Liver (tissue), 10 donors: ENCODE measurements at places on chromosomes 3 and 15. TPM values are rescaled to one million over a fixed set of nuclear protein-coding genes. Genes with fewer than 3 reads are reported as not detected.
A peak's percentile ranks its signal among the peaks of the same experiment; 100 is the strongest.

DNA sequence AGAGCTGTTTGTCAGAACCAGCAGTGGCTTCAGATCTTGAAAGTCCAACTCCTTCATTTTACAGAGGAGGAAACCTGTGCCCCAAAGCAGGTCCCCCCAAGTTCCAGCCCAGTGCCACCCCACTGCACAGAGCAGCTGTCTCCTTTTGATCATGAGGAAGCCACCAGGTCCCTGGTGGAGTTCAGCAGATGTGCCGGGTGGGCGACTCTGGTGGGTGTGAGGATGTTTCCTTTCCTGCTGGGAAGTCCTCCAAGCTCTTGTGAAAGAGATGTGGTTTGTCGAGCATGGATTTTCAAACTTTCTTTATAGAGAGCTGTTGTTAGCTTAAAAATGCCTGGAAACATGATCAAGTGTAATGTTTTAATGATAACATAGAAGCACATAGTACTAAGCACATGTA is 52.0 kb downstream of the SMAD3 start:
- H3K27ac ChIP-seq: no peak overlapping the region
- peaks cover 50% of the 10 kb centered on the region for H3K4me1 ChIP-seq
- DNase-seq: no peak
- no peaks in the 10 kb centered on the region for H3K27me3 ChIP-seq
- no peak overlapping the region for H3K4me3 ChIP-seq
- H3K36me3 ChIP-seq: no peaks in the 10 kb centered on the region

- no peak overlapping the region for H3K27ac ChIP-seq
- DNase-seq: no peak
- no peaks in the 10 kb centered on the region for H3K4me1 ChIP-seq
- no peak overlapping the region for H3K4me3 ChIP-seq
- H3K27me3 ChIP-seq: no peaks in the 10 kb centered on the region
- peaks cover 82% of the 10 kb centered on the region for H3K36me3 ChIP-seq
These were observed 71.0 kb downstream of the SETD5 start for GRCh38 chr3:9468460-9468859.

DNA sequence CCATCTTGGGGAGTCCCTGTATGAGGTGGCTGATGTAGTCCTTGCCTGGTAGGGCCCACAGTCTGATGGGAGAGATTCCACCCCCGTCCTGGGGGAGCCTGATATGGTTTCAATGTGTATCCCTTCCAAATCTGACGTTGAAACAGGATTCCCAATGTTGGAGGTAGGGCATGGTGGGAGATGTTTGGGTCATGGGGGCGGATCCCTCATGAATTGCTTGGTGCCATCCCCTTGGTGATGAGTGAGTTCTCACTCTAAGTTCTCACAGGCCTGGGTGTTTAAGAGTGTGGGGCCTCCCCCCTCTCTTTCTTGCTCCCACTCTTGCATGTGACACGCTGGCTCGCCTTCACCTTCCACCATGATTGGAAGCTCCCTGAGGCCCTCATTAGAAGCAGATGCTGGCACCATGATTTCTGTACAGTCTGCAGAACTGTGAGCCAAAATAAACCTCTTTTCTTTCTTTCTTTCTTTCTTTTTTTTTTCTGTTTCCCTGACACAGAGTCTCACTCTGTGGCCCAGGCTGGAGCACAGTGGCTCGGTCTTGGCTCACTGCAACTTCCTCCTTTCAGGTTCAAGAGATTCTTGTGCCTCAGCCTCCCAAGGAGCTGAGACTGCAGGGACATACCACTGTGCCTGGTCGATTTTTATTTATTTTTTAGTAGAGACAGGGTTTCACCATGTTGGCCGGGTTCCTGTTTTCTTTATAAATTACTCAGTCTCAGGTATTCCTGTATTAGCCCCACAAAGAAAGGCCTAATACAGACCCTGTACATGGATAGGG is 28.6 kb downstream of the ITGA11 start:
- DNase-seq: peak; percentile 17
- no peaks in the 10 kb centered on the region for H3K36me3 ChIP-seq
- H3K4me1 ChIP-seq: no peaks in the 10 kb centered on the region
- no peak overlapping the region for H3K27ac ChIP-seq
- no peaks in the 10 kb centered on the region for H3K27me3 ChIP-seq
- no peak overlapping the region for H3K4me3 ChIP-seq

- no peak for DNase-seq
- H3K27ac ChIP-seq: no peak overlapping the region
- H3K4me3 ChIP-seq: no peak overlapping the region
These were observed 203.6 kb upstream of the SLCO3A1 start for GRCh38 chr15:91649831-91650321.

DNA sequence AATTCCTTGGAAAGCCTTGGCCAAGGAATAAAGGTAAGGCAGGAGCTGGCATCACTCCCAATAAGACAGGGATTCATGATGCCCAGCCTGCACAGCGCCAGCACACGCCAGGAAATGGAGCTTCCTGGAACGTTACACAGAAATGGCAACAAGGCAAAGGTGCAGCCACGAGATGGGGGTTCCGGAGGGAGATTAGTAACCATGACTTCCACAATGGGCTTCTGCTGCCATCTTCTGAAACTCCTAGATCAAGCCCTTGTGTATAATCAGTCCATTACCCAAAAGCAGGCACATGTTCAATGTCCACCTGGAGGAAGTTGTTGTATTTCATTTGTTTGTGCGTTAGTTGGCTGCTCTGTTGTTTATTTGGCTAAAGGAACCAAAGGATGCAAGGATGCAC is 131.2 kb upstream of the TRIM42 start:
- no peaks in the 10 kb centered on the region for H3K4me1 ChIP-seq
- H3K27ac ChIP-seq: no peak overlapping the region
- H3K27me3 ChIP-seq: no peaks in the 10 kb centered on the region

DNA sequence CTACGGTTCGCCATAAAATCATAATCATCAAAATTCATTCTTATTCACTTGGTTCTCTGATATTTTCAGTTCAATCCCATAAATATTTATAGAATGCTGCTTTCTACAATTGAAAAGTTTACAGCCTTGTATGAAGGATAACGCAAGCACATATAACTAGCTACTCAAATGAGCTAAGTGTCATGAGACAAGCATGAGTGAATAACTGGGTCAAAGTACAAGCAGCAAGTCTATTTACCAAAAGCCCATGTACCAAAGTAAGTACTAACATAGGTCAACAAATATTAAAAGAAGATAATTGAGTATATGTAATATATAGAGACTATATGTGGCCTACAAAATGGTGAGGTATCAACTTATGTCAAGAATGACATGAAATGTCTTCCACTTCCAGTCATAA is 596.6 kb downstream of the GBE1 start:
- no peak for DNase-seq
- no peaks in the 10 kb centered on the region for H3K4me1 ChIP-seq
- H3K36me3 ChIP-seq: no peaks in the 10 kb centered on the region
- H3K27ac ChIP-seq: no peak overlapping the region

DNA sequence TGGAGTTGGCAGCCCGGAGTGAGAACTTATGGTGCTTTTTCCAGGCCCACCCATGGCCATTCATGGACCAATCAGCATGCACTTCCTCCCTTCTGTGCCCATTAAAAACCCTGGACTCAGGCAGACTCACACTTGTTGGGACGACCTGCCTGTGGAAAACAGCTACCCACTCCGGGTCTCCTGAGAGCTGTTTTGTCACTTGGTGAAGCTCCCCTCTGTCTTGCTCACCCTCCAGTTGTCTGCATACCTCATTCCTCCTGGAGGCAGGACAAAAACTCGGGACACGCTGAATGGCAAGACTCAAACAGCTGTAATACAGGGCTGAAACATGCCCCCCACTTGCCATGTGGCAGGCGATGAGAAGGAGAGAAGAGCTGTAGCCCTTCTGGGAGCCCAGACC is 35.2 kb downstream of the ROPN1B start:
- H3K4me3 ChIP-seq: no peak overlapping the region
- peaks cover 2% of the 10 kb centered on the region for H3K36me3 ChIP-seq
- DNase-seq: no peak

- H3K4me1 ChIP-seq: no peaks in the 10 kb centered on the region
- no peak overlapping the region for H3K4me3 ChIP-seq
- no peak for DNase-seq
- H3K27ac ChIP-seq: no peak overlapping the region
- no peaks in the 10 kb centered on the region for H3K27me3 ChIP-seq
These were observed 342.1 kb downstream of the OCA2 start for GRCh38 chr15:27757052-27757451.

DNA sequence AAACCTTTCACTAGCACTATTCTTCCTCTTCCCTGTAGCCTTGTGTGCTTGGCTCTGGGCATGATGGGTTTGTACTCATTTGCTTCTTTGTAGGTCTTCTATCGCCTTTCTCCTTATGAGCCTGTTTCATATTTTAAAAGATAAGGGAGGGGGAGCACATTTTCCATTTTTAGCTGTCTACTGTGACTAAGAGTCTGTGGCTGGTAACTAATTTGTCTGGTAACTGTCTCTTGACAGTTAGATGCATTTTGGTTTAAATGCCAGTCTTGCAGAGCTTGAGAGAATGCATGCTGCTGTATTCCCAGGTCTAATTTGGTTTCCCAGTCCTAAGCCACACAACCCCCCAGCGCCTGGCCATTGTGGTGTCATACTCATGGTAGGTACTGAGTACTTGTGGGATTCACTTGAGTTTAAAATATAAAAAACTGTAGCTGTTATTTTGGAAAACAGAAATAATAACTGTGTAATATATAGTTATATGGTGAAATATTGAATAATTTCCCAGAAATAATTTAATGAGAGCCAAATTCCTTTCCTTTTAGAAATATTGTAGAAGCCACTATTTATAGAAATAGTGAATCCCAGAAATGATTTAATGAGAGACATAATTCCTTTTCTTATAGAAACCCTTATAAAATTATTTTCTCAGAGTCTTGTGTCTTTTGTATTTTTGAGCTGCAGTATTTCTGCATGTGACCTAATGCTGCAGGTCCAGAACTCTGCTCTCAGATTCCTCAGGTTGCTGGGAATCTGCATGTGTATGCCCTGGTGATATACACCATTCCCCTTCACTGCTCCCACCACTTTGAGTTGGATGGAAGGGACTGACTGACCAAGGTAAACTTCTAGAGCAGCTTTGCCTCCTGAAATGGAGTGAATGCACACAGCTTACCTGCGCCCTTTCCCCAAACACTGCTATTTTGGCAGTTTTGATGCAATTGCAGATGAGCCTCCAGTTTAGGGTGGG is 13.9 kb upstream of the GPR171 start:
- no peaks in the 10 kb centered on the region for H3K27me3 ChIP-seq
- H3K4me1 ChIP-seq: peaks cover 7% of the 10 kb centered on the region
- H3K36me3 ChIP-seq: no peaks in the 10 kb centered on the region
- H3K27ac ChIP-seq: no peak overlapping the region

DNA sequence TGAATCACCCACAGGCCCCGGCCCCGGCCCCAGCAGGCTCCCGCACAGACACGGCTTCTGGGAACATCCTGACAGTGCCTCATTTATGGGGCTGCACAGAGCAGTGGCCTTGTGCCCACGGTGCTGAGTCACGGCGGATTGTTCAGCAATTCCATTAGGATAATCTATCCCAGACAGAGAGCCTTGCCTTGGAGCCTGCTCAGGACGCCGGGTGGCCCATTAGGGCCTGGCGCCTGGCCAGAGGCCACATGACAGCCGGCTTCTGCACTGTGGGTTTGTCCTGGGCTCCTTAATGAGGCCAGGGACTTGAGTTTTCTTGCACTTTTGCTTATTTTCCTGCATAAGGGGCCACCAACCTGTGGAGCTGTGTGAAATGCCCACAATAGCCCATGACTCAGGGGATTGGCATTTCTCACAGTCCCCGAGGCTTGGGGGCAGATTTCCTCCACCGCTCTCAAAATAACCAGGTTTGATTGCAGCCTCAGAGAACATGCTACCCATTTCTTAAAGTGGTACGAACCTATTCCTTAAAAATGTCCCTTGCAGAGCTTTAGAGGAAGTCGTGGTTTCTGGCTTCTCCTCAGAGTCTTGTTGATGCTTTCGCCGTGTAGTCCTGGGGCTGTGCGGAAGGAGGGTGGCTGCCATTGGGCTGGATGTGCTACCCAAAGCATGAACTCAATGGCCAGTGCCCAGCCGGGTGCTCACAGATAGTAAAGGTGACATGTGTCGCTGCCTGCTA is 19.0 kb downstream of the SYNM start:
- H3K27me3 ChIP-seq: no peaks in the 10 kb centered on the region
- no peaks in the 10 kb centered on the region for H3K36me3 ChIP-seq
- no peak for DNase-seq
- peak overlapping the region; percentile 31 for H3K27ac ChIP-seq
- no peak overlapping the region for H3K4me3 ChIP-seq
- no peaks in the 10 kb centered on the region for H3K4me1 ChIP-seq

DNA sequence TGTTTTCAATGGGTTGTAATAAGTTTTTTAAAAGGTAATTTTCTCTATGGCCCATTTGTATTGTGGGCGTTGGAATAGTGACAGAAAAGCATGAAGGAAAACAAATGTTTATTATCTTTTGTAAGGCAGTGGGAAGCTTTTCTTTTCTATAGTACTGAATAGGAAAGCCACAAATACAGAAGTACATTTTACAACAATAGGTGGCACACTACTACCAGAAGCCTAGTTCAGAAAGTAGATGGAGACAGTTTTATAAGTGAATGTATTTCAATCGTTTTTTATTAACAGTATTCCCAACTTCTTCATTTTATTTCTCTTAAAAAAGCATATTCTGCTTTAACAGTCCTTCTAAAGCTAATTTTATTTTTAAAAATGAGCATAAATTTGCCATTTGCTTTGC is 296.7 kb downstream of the PTPRG start:
- H3K27me3 ChIP-seq: no peaks in the 10 kb centered on the region
- no peak for DNase-seq
- H3K36me3 ChIP-seq: no peaks in the 10 kb centered on the region
- H3K27ac ChIP-seq: no peak overlapping the region
- no peaks in the 10 kb centered on the region for H3K4me1 ChIP-seq

GRCh38 chr3:36792342-36792741 is 28.0 kb upstream of the DCLK3 start:
- H3K4me3 ChIP-seq: no peak overlapping the region
- DNase-seq: no peak
- H3K4me1 ChIP-seq: no peaks in the 10 kb centered on the region
- H3K27me3 ChIP-seq: no peaks in the 10 kb centered on the region
- no peak overlapping the region for H3K27ac ChIP-seq
- H3K36me3 ChIP-seq: no peaks in the 10 kb centered on the region

GRCh38 chr15:39124155-39124552 is 456.7 kb upstream of the THBS1 start:
- no peak overlapping the region for H3K4me3 ChIP-seq
- H3K36me3 ChIP-seq: no peaks in the 10 kb centered on the region
- no peak overlapping the region for H3K27ac ChIP-seq

- no peak for DNase-seq
- no peak overlapping the region for H3K4me3 ChIP-seq
- no peaks in the 10 kb centered on the region for H3K27me3 ChIP-seq
- H3K4me1 ChIP-seq: no peaks in the 10 kb centered on the region
- no peak overlapping the region for H3K27ac ChIP-seq
- no peaks in the 10 kb centered on the region for H3K36me3 ChIP-seq
These were observed 2.5 kb upstream of the ADIPOQ start for GRCh38 chr3:186839874-186840641.

- no peak overlapping the region for H3K4me3 ChIP-seq
- no peak overlapping the region for H3K27ac ChIP-seq
- DNase-seq: no peak
- H3K4me1 ChIP-seq: peaks cover 4% of the 10 kb centered on the region
These were observed 35.4 kb downstream of the PXYLP1 start for GRCh38 chr3:141266797-141267555.

GRCh38 chr15:73303636-73304035 is 65.1 kb downstream of the HCN4 start:
- no peak overlapping the region for H3K4me3 ChIP-seq
- H3K36me3 ChIP-seq: peaks cover 9% of the 10 kb centered on the region
- H3K27me3 ChIP-seq: no peaks in the 10 kb centered on the region
- DNase-seq: no peak
- no peaks in the 10 kb centered on the region for H3K4me1 ChIP-seq
- H3K27ac ChIP-seq: no peak overlapping the region

Gene CPLX3
- total RNA-seq: not detected

Gene GSK3B
- 20.8 TPM for total RNA-seq

Gene FHIT
- 2.1 TPM for total RNA-seq

Gene MB21D2
- total RNA-seq: 0.59 TPM

Gene TRAT1
- total RNA-seq: 0.28 TPM
